ENCODE measurements at places on chromosomes 13 and 19.

- no peak for DNase-seq
Observed at GRCh38 chr13:33633701-33634545, 184.0 kb upstream of the RFC3 start.

GRCh38 chr19:12777217-12778016 is 2.1 kb upstream of the HOOK2 start:
- peak; percentile 87 for DNase-seq

DNA sequence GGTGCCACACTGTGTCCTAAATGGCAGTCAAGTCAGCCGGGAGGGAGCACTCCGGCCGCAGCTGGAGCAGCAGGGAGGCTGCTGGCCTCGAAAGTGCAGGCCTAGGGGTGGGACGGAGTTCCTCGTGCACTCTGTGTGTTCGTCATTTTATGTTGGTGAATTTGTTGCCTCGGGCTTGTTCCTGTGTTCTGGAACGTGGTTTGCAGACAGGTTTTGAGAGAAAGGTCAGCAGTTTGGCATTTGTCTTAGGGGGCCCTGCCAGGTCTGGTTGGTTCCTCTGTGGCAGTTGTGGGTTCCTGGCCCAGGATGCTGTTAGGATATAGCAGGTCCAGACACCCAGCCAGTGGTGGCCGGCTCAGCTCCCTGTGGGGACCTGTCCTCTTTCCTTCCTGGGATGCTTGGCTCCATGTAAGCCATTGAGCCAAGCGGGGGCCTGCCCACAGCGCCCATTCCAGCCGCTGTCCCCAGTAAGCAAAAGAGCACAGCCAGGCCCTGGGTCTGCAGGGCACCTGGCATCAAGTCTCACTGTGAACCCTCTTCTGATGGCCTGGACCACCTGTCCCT is 30.0 kb downstream of the MPHOSPH8 start:
- no peak for DNase-seq

DNA sequence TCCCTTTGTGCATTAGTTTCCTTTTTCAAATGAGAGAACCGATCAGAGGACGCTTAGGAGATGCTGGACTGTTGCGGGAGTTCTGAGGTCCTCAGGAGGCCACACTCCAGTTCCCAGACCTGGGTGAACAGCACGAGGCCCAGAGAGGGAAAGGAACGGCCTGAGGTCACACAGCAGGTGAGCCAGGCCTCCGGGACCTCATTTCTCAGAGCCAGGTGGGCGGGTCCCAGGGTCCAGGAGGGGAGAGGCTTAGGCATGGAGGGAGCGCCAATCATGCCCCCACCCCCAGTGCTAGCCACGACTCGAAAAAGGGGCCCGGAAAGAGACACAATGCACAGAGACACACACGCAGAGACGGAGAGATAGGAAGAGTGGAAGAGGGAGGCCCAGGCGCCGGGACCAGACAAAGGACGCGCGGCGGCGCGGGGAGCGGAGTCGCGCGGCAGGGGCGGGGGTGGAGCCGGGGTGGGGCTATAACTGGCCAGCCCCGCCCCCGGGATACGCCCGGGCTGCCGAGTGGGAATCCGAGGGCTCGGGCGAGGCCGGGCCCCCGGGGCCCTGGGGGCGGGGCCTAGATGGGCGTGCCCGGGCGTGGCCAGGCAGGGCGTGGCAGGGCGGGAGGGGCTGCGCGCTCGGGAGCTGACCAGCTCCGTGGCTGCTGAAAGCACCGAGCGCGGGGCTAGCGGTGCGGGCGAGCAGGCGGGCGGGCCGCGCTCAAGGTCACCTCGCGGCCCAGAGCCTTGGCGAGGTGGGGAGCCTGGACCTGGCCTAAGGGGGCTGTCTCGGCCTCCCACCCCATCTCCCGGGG is 1.6 kb downstream of the ELAVL3 start:
- DNase-seq: no peak

DNA sequence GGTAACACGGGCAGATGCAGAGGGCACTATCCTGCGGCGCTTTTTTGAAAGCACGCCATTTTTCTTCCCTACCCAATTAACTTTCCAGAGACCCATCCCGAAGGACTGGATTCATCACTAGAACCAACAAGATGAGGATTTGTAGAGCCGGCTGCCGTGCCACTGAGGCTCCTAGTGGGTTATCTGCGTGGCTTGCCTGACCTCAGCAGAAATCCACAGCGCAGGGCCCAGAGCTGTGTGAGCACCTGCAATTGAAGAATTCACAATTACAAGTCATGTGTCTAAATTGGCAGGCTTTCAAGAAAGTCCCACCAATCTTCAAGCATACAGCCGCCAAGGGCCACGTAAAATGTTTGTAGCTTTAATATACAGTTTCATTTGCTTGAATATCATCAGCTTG is 75.5 kb downstream of the ALOX5AP start:
- no peak for DNase-seq

DNA sequence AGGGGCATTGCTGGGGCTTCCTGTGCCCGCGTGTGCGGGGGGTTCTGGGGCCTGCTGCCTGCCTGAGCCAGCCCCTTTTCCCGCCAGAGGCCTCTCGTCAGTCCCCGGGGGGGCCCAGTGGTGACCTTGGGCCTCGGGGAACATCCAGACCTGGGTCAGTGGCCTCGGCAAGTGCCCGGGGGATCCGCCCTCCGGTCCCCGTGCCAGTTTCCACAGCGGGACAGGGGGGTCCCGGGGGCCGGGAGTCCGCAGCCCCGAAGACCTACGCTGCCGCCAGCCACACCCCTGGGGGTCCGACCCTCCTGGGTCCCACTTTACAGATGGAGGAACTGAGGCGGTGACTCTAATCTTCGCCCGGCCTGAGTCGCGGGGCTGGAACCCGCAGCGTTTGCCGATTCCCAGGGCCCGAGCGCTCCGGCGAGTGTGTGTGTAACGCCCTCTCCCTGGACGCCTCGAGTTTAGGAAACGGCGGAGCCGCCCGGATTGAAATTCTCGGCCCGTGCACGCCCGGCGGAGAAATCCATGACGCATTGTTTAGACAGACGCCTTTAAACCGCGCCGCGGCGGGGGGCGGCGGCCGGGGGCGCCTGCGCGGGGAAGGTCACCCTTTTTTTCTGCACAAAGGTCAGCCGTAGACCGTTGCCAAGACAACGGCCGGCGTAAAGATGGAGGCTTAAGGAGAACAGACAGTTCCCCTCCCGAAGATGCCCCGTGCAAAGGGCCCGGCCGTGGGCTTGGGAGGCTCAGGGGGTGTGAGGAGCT is 39.3 kb downstream of the EFNA2 start:
- peak; percentile 29 for DNase-seq

DNA sequence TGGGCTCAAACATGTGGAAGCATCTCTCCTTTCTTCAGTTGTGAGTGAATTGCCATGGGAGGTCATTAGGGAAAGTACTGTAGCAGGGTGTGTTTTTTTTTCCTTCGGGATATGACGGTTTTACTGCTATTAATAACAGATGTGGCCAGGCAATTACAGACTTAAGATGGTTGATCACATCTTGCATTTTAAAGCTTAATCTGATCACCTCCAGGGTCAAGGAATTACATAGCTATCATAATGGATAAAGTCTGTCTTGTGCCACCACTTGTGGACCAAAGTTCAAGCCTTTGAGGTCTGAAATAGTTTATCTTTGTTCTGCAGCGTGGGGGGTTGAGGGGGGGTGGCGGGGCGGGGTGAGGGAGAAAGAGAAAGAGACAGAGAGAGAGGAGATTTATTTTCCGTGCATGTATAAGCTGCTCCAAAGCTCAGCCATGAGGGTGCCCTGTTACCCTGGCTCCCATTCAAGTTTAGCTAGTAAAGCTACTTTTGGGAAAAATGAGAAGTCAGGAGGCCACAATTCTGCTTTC is 5.5 kb upstream of the SERP2 start:
- no peak for DNase-seq

DNA sequence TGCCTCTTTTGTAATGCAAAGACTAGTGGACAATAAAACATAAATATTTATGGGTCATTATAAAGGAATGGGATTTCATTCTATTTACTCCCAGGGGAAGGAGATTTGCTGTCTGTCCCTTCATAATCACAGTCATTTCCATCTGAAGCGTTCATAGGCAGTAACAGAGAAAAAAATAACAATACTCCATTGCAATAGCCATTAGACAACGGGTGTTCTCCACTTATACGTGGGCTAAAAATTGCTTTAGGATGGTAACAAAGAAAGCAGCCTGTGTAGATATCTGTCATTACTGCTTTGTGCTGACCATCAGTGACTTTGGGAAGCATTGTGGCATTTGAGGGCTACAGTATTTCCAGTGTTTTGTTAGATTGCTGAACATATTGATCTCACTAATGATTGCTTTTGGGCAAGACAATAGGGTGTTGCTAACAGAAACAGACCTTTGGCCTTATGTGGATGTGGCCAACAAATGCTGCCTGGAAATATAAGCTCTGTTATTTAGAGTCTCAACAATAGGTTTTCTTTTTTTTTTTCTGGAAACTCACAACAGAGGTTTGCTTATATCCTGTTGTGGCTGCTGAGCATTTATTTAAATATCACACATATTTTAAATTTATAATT is 355.2 kb downstream of the MTUS2 start:
- no peak for DNase-seq

GRCh38 chr13:43346427-43346826 is 323.0 kb downstream of the DNAJC15 start:
- no peak for DNase-seq

- no peak for DNase-seq
Observed at GRCh38 chr13:51956717-51957116, 54.5 kb downstream of the ATP7B start.

DNA sequence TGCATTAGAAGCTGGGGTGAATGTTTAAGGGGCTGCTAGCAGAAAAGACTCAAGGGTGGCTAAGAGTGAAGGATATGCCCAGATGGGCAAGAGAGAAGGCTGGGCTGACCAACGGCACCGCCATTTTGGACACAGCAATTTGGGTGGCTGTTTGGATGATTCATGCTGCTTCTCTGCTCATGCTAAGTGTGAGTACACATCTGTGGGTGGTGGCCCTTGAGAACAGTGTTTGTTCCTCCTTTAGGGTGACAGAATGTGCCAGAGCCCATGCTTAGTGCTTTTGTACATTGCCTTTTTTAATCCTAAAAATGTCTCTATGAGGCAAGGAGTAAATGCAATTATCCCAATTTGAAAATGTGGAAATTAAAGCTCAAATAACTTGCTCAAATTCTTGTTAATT is 9.8 kb downstream of the CBY2 start:
- no peak for DNase-seq

- no peak for DNase-seq
Observed at GRCh38 chr13:60379837-60380565, 17.0 kb upstream of the TDRD3 start.

- DNase-seq: no peak
Observed at GRCh38 chr13:86864376-86864775, 806.8 kb upstream of the SLITRK5 start.

DNA sequence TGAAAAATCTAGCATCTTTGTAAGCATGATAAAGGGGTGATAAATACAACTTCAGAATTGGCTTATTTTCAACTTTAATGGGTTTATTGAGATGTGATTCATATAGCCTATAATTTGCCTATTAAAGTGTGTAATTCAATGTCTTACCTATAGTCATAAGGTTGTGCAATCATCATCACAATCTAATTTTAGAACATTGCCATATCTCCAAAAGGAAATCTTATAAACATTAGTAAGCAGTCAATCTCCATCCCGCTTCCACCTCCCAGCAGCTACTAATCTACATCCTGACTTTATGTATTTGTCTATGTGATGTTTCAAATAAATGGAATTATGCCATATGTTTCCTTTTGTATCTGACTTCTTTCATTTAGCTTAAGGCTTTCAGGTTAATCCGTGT is 145.2 kb upstream of the KLHL1 start:
- DNase-seq: no peak

DNA sequence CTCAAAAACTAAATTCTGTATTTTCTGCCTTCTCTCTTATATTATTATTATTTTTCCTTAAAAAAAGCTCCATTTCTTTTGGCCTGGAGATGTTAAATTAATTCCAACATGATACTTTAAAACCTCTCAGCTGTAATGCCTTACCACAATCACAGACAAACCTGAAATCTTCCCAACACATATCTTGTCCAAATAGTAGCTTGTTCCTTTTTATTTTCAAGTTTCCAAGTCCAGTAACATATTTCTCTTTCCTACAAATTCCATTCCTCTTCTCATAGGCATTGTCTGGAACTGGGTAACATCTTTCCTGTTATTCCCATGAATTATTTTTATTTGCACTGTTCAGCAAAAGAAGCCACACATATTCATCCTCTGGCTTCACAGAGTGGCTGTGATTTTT is 137.0 kb downstream of the SLITRK6 start:
- no peak for DNase-seq

GRCh38 chr19:11196406-11197287 is 698 bp downstream of the KANK2 start:
- DNase-seq: peak; percentile 18

DNA sequence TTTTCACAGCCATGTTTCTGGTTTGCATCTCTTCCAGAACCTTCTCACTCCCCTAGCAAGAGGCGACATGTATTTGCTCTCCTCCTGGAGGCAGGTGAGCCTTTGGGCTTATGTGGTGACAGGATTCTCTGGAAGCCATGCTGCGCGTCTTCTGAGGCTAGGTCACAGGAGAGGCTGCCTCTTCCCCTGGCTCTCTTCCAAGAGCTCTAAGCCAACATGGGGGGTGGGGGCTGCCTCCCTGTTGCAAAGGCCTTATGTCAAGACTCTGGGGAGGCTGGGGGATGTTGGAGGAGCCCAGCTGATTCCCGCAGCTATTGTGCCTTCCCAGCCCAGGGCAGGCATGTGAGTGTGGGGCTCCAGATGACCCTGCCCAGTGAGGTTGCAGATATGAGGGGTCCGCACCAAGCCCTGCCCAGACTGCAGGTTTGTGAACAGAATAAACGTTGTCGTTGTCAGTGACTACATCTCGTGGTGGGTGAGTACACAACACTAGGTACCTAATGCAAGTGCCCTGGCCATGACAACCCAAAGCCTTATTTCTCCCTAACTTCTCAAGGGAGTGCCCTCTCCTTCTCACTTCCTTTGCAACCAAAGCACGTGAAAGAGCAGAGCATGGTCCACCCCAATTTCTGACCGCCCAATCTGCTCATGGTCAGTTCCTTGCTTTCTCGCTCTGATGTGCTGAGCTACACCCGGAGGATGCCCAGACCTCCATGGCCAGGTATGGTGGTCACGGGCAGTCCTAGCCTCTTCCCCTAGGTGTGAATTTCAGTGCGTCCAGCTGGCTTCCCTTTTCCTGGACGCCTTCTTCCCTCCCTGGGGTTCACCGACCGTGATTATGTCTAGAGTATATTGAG is 44.9 kb downstream of the TEX29 start:
- no peak for DNase-seq

GRCh38 chr13:30143666-30144400 is 163.5 kb downstream of the KATNAL1 start:
- no peak for DNase-seq

Data from Calu3 (cell line).